Activated naive CD8-positive, alpha-beta T cell treated with anti-CD3 and anti-CD28 coated beads, Interleukin-2, amount 50 U/mL, for 16 hours (primary cell): ENCODE measurements at places on chromosomes 5 and 9.

DNA sequence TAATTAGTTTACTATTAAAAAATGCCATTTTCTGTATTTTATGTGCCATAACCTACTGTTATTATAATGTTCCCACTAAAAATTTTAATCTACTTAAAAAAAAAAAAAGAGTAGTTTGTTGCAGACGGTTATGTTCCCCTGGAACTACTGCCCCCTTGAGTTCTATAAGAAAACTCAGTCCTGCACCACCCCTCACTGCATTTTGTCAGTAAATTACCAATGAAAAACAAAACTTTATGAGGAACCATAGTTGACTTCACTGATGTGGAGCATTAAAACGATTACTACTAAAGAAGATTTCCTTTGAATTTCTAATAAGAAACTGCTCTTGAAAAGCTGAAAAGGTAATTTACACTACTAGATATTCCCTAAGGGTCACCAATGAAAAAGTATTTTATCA lies 288.7 kb downstream of the FBXL17 start:
- no peak for DNase-seq

GRCh38 chr9:131598121-131598520 lies 52.8 kb downstream of the PRRT1B start:
- no peak for DNase-seq

GRCh38 chr5:174511714-174512253 lies 212.6 kb upstream of the MSX2 start:
- no peak for DNase-seq

- DNase-seq, result no peak
Measured at GRCh38 chr9:92278110-92278509, 15.4 kb downstream of the IARS1 start.

- DNase-seq, result no peak
Measured at GRCh38 chr5:139650031-139650688, 2.0 kb downstream of the CXXC5 start.

GRCh38 chr9:14706530-14707140 lies 13.4 kb upstream of the ZDHHC21 start:
- no peak for DNase-seq

DNA sequence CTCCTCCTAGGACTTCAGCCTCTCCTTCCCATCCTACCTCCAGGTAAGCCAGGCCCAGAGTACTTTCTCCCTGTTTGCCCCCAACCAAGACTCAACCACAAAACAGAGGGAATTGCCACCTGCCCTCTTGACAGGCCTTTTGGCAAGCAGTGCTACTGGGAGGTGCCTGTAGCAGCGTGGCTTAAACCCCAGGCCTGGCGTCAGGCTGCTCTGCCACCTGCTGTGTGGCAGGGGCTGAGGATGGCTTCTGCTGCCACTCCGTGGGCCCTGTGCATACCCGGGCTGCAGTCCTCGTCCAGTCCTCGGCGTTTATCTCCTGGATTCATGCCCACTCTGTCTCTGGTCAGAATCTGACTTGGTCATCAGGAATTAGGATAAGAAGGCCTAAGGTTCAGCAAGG lies 163.1 kb downstream of the PAX5 start:
- no peak for DNase-seq

DNA sequence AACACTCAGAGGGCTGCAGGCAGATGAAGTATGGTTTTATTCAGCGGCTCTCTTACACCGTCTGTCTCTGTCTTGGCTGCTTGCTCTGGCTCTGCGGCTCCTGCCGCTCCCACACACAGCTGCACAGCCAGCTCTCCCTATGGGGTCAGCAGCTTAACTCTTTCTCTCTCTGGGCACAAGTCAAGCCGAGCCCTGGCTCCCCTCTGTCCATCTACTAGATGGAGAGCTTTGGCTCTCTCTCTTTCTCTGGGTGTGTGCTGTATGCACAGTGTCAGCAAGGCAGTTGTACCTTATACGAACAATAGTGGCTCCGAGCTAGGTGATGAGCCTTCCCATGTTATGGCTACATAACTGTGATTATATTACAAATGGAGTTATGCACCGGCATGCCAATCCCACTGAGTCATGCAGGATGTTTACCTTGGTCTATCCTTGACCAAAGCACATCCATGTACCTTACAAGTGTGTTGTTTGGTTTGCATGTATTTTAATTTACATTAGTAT lies 19.3 kb upstream of the PPP2CA start:
- no peak for DNase-seq

DNA sequence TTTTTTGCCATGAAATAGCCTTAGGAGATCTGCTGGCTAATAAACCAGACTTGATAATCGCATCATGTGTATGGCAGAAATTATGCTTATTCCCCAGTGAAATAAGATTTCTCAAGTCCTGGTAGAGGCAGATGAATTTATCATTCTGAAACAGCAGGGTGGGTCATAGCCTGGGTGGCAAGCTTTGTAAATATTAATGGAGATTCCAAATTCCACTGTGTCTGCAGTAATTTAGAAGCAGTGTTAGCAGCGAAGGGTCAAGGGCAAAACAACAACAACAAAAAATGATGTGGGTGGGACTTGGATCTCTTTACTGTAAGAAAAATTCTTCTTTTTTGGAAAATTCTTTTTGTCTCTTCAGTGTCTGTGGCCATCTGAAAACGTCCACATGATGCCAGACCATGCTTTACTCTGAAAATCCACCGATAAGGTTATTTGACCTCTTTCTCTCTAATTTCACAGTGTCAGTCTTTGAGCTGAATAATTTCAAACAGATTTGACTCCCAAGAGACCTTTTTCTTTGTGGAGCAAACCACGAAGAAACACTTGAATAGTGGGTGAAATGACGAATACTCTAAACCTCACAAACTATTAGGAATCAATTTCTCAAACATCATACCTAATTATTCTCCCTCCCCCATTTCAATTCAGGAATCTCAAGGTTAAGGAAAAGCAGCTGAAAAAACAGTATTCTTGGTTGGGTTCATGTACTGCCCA lies 106.0 kb upstream of the RPS23 start:
- DNase-seq, result no peak

GRCh38 chr9:7342229-7342628 lies 457.3 kb downstream of the DMAC1 start:
- DNase-seq, result no peak

GRCh38 chr5:78495800-78496199 lies 135.4 kb downstream of the SCAMP1 start:
- no peak for DNase-seq

DNA sequence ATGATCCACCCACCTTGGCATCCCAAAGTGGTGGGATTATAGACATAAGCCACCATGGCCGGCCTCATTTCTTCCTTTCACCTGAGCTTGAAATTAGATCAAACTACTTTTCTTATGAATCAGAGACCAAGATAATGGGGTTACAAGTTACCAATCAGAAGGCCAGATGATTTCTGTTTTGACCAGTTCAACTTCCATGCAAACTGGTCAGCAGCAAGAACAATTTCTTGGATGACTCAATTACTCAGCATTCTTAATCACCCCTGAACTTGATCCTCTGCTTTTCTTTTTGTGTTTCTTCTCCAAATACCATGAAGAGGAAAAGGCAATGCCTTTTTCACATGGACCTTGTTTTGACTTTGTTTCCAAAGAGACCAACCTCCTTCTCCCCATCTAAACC lies 10.0 kb upstream of the PLIN2 start:
- no peak for DNase-seq

DNA sequence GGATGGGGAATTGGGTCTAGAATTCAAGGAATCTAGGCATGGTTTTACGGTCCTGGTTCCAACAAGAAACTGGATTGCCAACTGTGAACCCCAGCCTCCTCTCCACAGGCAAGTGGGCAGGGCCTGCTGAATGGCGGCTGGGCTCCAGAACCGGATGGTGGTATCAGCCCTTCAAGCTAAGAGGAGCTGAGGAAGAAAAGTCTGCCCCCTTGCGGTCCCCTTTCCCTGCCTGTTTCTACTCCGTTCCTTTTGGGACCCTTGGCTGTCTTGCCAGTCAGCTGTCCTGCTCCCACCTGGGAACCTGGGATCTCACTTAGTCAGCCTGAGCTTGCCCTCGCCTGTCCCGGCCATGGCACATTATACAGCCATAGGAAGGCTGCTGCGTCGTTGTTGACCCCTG lies 234.4 kb upstream of the DAPK1 start:
- DNase-seq, result no peak

GRCh38 chr5:157505496-157505895 lies 45.5 kb downstream of the NIPAL4 start:
- no peak for DNase-seq

DNA sequence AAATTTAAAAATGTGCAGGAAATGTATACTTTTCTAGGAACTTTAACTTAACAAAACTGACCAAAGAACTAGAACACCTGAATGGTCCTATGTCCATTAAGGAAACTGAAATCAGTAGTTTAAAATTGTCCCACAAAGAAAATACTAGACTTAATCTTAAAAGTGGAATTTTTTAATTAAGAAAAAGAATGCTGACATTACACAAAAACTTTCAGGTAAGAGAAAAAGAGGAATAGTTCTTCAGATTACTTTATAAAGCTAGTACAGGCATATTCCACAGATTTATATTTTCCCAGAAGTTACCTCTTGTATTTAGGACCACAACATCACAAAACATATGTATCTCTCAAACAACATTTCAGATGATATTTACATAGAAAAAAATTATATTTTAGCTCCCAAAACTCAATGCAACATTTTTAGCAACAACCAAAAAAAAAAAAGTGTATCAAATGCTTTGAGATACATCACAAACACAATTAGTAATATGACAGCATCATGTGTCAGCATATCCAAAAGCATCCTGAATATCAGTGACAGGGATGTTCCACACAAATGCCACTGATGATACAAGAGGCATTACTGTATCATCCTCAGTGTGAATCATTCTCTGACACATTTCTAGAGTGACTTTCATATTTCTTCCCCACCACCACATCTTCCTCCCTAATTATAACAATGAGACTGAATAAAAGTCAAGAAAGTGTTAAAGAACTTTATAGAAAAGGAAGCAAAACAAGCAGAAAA lies 264.0 kb downstream of the EPB41L4A start:
- DNase-seq, result no peak

GRCh38 chr9:136720251-136720897 lies 8.0 kb downstream of the DIPK1B start:
- DNase-seq, result no peak

DNA sequence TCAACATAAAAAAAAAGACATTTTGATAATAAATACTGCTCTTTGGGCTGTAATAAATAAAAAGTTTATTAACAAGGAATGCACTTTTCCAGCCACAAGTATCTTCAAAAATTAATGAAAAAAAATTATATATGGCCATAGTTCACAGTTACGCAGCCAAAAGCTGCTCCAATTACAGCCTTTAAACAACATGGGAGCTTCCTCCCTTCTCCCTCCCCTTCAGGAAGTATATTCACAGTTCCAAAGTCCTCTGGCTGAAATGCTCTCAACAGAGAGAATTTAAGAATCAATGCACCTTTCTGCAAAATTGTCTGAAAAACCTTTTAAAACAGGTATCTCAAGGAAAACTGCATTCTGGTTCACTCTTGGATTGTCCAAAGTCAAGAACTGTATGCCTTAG lies 5.9 kb downstream of the PLK2 start:
- no peak for DNase-seq

DNA sequence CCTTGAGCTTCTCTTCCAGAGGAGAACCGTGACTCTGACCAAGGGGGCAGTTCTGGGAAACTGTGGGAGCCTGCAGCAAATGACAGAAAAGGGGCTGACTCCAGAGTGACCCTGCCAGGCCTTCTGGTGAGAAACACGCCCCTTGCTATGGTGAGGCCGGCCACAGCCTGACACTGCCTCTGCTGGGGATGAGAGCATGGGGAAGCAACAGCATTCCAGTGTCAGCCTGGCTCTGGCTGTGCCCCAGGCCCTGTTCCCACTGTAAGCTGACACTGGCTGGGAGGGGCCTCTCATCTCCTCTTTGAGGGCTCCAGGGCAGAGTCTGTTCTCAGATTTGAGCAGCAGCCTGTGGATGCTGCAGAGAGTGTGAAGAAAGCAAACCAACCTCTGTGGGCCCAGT lies 180.0 kb upstream of the IL12B start:
- no peak for DNase-seq

- no peak for DNase-seq
Measured at GRCh38 chr9:4353236-4353635, 53.4 kb upstream of the GLIS3 start.

- no peak for DNase-seq
Measured at GRCh38 chr9:113705928-113706519, 170.1 kb upstream of the ZNF618 start.

GRCh38 chr5:136058972-136059354 lies 30.2 kb downstream of the TGFBI start:
- DNase-seq, result no peak

GRCh38 chr5:56601641-56602071 lies 213.7 kb upstream of the MAP3K1 start:
- DNase-seq, result no peak

DNA sequence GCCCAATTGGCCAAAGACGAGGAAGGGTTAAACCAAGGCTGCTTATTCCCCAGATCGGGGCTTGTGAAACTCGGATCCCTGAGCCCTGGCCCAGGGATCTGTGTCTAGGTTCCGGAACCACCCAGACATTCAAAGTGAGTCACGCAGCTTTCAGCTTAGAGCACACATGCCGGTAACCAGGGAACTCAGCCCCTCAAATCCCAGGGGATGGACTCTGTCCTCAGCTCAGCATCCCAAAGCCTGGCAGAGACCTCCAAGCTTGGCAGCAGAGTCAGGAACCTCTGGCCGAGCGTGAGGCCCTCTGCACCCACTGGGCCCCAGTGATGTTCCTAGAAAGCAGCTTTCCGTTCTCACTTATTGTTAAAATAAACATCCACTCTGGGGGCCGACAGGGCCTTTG lies 5.1 kb downstream of the PNPLA7 start:
- DNase-seq, result no peak

GRCh38 chr9:116644091-116644688 lies 42.9 kb upstream of the TRIM32 start:
- no peak for DNase-seq

GRCh38 chr5:57931352-57931751 lies 448.7 kb upstream of the ACTBL2 start:
- no peak for DNase-seq

GRCh38 chr5:14414656-14415023 lies 167.0 kb upstream of the OTULINL start:
- DNase-seq, result no peak

- DNase-seq, result no peak
Measured at GRCh38 chr5:84392836-84393235, 8.2 kb upstream of the EDIL3 start.

DNA sequence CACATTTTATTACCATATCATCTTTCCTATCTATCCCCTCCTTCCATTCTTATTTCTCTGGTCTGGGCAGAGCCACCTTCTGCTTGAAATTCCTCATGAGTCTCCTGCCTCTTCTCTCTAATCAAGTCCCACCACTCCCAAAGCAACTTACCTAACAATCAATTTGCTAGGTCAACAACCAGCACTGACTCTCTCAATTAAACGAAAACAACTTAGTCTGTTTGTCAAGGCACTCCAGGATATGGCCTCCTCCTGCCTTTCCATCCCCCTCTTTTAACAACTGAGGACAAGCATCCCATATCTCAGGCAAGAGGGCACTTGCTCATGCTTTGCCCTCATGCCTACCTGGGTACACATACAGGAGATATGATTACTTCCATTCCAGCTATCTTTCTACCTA lies 47.4 kb downstream of the HCN1 start:
- no peak for DNase-seq

- no peak for DNase-seq
Measured at GRCh38 chr9:98317134-98317857, 61.8 kb upstream of the TBC1D2 start.

- no peak for DNase-seq
Measured at GRCh38 chr9:105511446-105511845, 46.5 kb upstream of the FKTN start.

GRCh38 chr9:8492679-8493078 lies 693.1 kb upstream of the DMAC1 start:
- DNase-seq, result no peak
